ENCODE measurements at places on chromosomes 2 and 18.
A peak's percentile ranks its signal among the peaks of the same experiment; 100 is the strongest.

DNA sequence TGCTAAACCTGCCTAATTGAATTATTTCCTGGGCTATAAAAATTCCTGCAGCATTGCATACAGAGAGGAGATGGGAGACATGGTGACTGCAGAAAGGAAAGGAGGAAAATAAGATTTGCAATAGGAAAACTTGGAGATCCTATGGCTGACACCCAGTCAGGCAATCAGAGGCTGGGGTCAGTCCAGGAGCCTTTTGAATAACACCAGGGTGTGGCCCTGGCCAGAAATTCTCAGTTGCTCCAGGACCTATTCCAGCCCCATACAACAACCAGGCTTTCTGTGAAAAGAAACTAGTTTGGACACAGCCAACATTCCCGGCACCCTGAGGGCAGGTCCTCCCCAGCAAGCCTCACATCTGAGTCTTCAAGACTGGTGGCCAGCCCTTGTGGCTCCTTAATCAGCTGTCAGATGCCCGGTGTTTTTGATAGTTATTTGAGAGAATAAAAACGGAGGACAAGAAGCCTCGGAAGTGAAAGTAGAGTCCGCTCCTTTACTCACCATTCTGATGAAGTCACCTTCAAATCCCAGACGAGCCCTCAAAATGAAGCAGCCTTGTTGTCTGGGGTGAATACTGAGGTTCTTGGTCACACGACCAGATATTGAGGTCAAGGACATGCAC lies 31.1 kb upstream of the GMCL1 start:
- peak overlapping the region; percentile 71 for H3K27ac ChIP-seq
- peaks cover 35% of the 10 kb centered on the region for H3K4me1 ChIP-seq
- no peaks in the 10 kb centered on the region for H3K27me3 ChIP-seq
- peak; percentile 47 for DNase-seq
- H3K4me3 ChIP-seq = peak overlapping the region; percentile 45

DNA sequence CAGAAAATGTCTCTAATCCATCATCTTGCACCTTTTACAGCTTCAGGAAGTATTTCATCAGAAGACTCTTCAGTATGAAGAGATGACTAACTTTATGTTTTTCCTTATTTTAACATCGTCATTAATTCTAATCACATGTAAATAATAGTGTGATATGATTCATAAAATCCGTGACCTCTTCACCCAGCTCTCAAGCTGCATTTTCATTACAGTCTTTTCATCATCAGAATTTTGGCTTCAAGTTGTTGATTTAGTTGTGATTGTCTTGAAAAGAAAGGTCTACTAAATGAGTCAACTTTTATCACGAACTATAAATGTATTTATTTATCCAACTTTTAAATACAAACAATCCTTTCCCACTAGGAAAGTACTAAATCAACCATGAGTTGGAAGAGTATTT lies 410.3 kb downstream of the LRP1B start:
- no peak overlapping the region for H3K4me3 ChIP-seq
- no peaks in the 10 kb centered on the region for H3K4me1 ChIP-seq
- no peak overlapping the region for H3K27ac ChIP-seq
- H3K36me3 ChIP-seq = no peaks in the 10 kb centered on the region

- no peak for DNase-seq
- H3K4me1 ChIP-seq = peaks cover 15% of the 10 kb centered on the region
- peak overlapping the region; percentile 4 for H3K27ac ChIP-seq
- no peaks in the 10 kb centered on the region for H3K36me3 ChIP-seq
- no peaks in the 10 kb centered on the region for H3K27me3 ChIP-seq
Observed at GRCh38 chr2:111522231-111522768, 361.7 kb downstream of the ANAPC1 start.

GRCh38 chr2:127175041-127175721 lies 44.9 kb downstream of the CYP27C1 start:
- no peaks in the 10 kb centered on the region for H3K27me3 ChIP-seq
- no peak overlapping the region for H3K27ac ChIP-seq
- H3K4me3 ChIP-seq = no peak overlapping the region
- H3K4me1 ChIP-seq = peaks cover 5% of the 10 kb centered on the region

GRCh38 chr2:205077159-205077558 lies 531.9 kb downstream of the PARD3B start:
- no peak overlapping the region for H3K27ac ChIP-seq
- H3K4me3 ChIP-seq = no peak overlapping the region
- H3K4me1 ChIP-seq = no peaks in the 10 kb centered on the region
- no peaks in the 10 kb centered on the region for H3K36me3 ChIP-seq
- no peaks in the 10 kb centered on the region for H3K27me3 ChIP-seq
- DNase-seq = no peak

DNA sequence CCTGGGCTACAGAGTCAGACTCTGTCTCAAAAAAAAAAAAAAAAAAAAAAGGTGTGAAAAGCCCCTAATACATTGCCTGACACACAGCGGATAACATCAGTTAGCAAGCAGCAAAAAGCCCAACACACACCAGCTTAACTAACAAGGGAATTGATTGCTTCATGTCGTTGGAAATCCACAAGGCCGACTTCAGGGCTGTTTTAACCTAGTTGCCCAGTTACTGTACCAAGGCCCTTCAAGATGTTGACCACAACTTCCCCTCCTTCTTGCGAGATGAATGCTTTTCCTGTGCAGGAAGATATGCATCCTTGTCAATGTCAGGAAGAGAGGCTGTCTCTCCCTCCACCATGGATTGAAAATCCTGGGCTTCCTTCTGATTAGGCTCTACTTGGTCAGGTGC lies 202.9 kb downstream of the MIB1 start:
- no peak overlapping the region for H3K27ac ChIP-seq
- H3K4me1 ChIP-seq = no peaks in the 10 kb centered on the region
- no peaks in the 10 kb centered on the region for H3K36me3 ChIP-seq

DNA sequence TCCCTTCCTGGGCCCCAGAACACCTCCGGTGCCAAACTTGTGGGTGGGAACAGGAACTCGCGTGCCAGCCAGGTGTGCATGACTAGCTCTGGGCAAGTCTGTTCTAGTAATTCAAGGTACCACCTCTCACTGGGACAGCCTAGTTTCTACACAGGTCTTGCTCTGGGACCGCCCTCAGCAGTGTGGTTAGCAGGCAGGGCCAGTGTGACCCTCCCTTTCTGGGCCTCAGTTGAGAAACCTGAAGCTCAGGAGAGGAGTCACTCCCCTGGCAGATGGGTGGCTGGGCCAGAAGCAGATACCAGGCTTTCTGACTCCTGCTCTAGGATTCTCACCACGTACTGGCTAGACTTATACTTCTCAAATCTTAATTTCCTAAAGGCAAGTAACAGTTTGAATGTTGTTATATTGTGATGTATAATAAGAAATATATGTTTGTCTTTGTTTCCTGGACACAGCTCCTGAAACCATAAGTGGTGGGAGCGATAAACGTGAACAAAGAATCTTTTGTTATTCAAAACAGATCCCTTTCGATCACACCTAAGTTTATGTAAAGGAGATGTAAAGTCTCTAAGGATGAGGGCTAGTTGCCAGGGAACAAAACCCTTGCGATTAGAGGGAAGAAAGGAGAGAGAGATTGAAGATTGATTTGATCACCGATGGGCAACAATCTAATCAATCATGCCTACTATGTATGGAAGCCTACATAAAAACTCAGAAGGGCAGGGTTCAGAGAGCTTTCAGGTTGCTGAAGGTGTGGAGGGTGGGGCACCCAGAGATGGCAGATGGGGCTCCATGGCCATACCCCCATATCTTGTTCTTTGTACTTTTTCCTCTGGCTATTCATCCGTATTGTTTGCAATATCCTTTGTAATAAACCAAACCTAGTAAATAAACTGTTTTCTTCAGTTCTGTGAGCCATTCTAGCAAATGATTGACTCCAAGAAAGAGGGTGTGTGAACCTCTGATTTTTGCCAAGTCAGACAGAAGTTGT lies 952 bp upstream of the UGT1A6 start:
- no peaks in the 10 kb centered on the region for H3K27me3 ChIP-seq
- DNase-seq = no peak
- H3K4me1 ChIP-seq = no peaks in the 10 kb centered on the region
- no peak overlapping the region for H3K27ac ChIP-seq

GRCh38 chr2:144071461-144071860 lies 448.5 kb downstream of the ZEB2 start:
- DNase-seq = no peak
- H3K4me3 ChIP-seq = no peak overlapping the region
- peak overlapping the region; percentile 19 for H3K27ac ChIP-seq
- peaks cover 8% of the 10 kb centered on the region for H3K4me1 ChIP-seq
- H3K36me3 ChIP-seq = no peaks in the 10 kb centered on the region
- no peaks in the 10 kb centered on the region for H3K27me3 ChIP-seq

DNA sequence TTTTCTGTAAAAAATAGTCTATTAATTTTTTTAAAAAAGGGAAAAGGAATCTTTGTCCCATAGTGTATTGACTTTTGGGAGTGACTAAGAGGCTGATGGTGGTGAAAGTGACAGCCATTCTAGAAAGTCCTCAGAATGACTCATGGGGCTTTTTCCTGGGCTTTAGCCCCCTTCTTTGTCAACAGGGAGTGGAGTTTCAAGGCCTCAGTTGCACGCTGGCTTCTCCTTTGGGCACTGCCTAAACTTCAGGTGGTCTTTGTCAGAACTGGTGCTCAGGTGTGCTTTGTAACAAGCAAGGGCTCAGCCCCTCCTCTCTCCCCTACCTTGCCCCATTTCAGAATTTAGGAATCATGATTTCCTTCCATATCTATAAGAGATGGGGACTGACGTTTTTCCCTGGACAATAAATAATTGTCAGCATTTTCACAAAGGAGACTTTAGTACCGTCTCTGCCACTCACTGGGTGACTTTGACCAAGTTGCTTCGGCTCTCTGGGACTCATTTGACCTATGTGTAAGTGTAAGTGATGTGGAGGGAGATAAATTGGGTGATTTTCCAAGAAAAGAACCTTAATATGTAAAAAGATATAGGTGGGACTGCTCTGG lies 61.2 kb upstream of the IGFBP2 start:
- no peaks in the 10 kb centered on the region for H3K36me3 ChIP-seq
- H3K27me3 ChIP-seq = no peaks in the 10 kb centered on the region
- H3K4me1 ChIP-seq = peaks cover 53% of the 10 kb centered on the region
- H3K4me3 ChIP-seq = no peak overlapping the region
- DNase-seq = no peak

- no peaks in the 10 kb centered on the region for H3K4me1 ChIP-seq
- no peak overlapping the region for H3K27ac ChIP-seq
- DNase-seq = no peak
- H3K36me3 ChIP-seq = no peaks in the 10 kb centered on the region
- no peak overlapping the region for H3K4me3 ChIP-seq
Observed at GRCh38 chr18:47689371-47689770, 241.1 kb downstream of the SMAD2 start.

- H3K27ac ChIP-seq = no peak overlapping the region
- no peaks in the 10 kb centered on the region for H3K27me3 ChIP-seq
- H3K4me1 ChIP-seq = no peaks in the 10 kb centered on the region
- no peaks in the 10 kb centered on the region for H3K36me3 ChIP-seq
Observed at GRCh38 chr2:210269148-210269547, 43.9 kb upstream of the ACADL start.

- H3K27me3 ChIP-seq = no peaks in the 10 kb centered on the region
- DNase-seq = no peak
- H3K36me3 ChIP-seq = no peaks in the 10 kb centered on the region
- no peak overlapping the region for H3K27ac ChIP-seq
Observed at GRCh38 chr2:52390651-52391050, 1358.7 kb upstream of the NRXN1 start.

- no peak overlapping the region for H3K27ac ChIP-seq
- peaks cover 64% of the 10 kb centered on the region for H3K36me3 ChIP-seq
- H3K4me3 ChIP-seq = no peak overlapping the region
- no peaks in the 10 kb centered on the region for H3K27me3 ChIP-seq
- H3K4me1 ChIP-seq = no peaks in the 10 kb centered on the region
- no peak for DNase-seq
Observed at GRCh38 chr2:190970873-190971506, 43.0 kb downstream of the STAT1 start.

- no peaks in the 10 kb centered on the region for H3K36me3 ChIP-seq
- no peak for DNase-seq
- H3K4me1 ChIP-seq = peaks cover 56% of the 10 kb centered on the region
- peak overlapping the region; percentile 68 for H3K27ac ChIP-seq
- H3K4me3 ChIP-seq = no peak overlapping the region
Observed at GRCh38 chr2:37586663-37587317, 84.7 kb downstream of the CDC42EP3 start.

DNA sequence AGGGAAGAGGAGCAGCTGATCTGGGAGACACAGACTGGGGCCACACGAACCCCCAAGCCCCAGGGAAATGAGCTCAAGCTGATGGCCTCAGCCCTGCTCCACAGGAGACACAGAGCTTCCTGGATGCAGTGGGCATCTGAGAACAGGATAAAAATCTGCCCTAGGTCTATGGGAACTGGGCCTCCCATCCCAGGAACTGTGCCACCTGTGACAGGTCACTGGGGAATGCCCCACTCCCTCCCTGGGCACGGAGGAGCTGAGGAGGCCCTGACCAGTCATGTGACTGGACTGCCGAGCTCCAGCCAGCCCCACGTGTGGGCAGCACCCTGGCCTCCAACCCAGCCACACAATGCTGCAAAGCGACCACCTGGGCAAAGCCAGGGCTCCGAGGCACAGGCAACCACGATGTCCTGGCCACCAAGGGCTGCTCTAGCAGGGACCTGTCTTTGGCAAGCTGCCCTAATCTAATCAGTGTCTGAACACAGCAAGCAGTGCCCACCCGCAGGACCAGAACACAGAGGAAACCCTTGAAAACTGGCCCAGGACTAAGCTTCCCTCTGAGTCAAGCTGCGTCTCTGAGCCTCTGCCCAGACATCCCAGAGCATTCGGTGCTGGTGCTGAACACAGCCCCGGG lies 57.8 kb upstream of the ID2 start:
- H3K27me3 ChIP-seq = no peaks in the 10 kb centered on the region
- no peaks in the 10 kb centered on the region for H3K36me3 ChIP-seq
- DNase-seq = no peak
- no peak overlapping the region for H3K4me3 ChIP-seq

DNA sequence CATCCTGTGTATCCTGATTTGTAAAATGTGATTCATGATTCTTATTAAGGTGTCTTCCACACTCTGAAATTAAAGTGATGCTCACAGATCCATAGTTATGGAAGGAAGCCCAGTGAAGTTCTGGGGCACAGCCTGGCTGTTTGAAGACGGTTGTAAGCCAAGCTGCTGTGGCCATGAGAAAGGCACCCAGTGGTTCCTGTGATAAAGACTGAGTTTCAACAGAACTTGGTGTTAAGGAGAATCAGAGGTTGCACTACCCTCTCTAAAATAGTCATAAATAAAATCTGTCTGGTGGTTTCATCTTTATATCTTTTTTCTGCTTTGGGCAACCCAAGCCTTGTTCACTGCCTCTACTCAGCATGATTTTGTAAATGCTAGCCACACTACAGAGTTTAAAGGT lies 32.2 kb upstream of the SPOPL start:
- H3K4me3 ChIP-seq = no peak overlapping the region
- no peaks in the 10 kb centered on the region for H3K27me3 ChIP-seq
- DNase-seq = no peak
